Uterine smooth muscle cell (primary cell): ENCODE measurements at places on chromosomes 6 and 20. TPM values are rescaled to one million over a fixed set of nuclear protein-coding genes. Genes with fewer than 3 reads are reported as not detected.

MEP1A gene
- not detected in 2 replicates for total RNA-seq

SLC26A8 gene
- total RNA-seq = not detected in 2 replicates

LINC00237 gene
- total RNA-seq = not detected in 2 replicates

MDC1 gene
- total RNA-seq = 4.6 and 13.2 TPM in 2 replicates

EDN1 gene
- total RNA-seq = 0.75 and 1.3 TPM in 2 replicates

B3GAT2 gene
- under 0.01 TPM in 2 replicates for total RNA-seq

SLC22A3 gene
- 1.8 and 2.9 TPM in 2 replicates for total RNA-seq

HNF4A gene
- total RNA-seq = 0.12 TPM in 1 of 2 replicates, not detected in the other

HEY2 gene
- not detected in 2 replicates for total RNA-seq

SLPI gene
- total RNA-seq = not detected in 2 replicates

ZBTB12 gene
- total RNA-seq = 4.9 and 8.1 TPM in 2 replicates

NKAPL gene
- total RNA-seq = 1.00 and 1.9 TPM in 2 replicates

C6orf163 gene
- total RNA-seq = 1.00 and 2.1 TPM in 2 replicates

SLC35D3 gene
- under 0.01 TPM in 1 of 2 replicates, not detected in the other for total RNA-seq

CRISP1 gene
- total RNA-seq = not detected in 2 replicates

HSPA1A gene
- 60.4 and 107 TPM in 2 replicates for total RNA-seq

IL20RA gene
- 0.50 and 1.00 TPM in 2 replicates for total RNA-seq

KIF6 gene
- total RNA-seq = 0.33 and 0.87 TPM in 2 replicates

FAM162B gene
- total RNA-seq = 6.5 and 14.1 TPM in 2 replicates

CCDC170 gene
- total RNA-seq = 0.22 and 1.6 TPM in 2 replicates

PRPH2 gene
- 1.7 and 1.8 TPM in 2 replicates for total RNA-seq

NRN1 gene
- 0.11 and 0.12 TPM in 2 replicates for total RNA-seq

FOXS1 gene
- 0.12 TPM in 1 of 2 replicates, not detected in the other for total RNA-seq

ATAT1 gene
- total RNA-seq = 3.4 and 5.1 TPM in 2 replicates

ZHX3 gene
- 24.0 and 64.6 TPM in 2 replicates for total RNA-seq

SERPINB6 gene
- 89.0 and 91.9 TPM in 2 replicates for total RNA-seq

NCR2 gene
- not detected in 2 replicates for total RNA-seq

CST5 gene
- not detected in 2 replicates for total RNA-seq

GPX5 gene
- total RNA-seq = not detected in 2 replicates

RRAGD gene
- 2.3 and 3.2 TPM in 2 replicates for total RNA-seq

TFAP2D gene
- not detected in 2 replicates for total RNA-seq

MAPK13 gene
- total RNA-seq = 28.2 and 34.1 TPM in 2 replicates

RAET1G gene
- 0.44 and 1.1 TPM in 2 replicates for total RNA-seq

BPIFA1 gene
- not detected in 2 replicates for total RNA-seq

COL12A1 gene
- 526 and 765 TPM in 2 replicates for total RNA-seq

CLIC5 gene
- total RNA-seq = not detected in 2 replicates

COL9A1 gene
- not detected in 2 replicates for total RNA-seq

BEND3 gene
- 1.2 and 2.2 TPM in 2 replicates for total RNA-seq

DUSP15 gene
- total RNA-seq = not detected in 2 replicates

GGTLC1 gene
- not detected in 2 replicates for total RNA-seq

CEP162 gene
- total RNA-seq = 11.0 and 11.5 TPM in 2 replicates

SYTL3 gene
- total RNA-seq = 2.2 and 2.8 TPM in 2 replicates

PERP gene
- total RNA-seq = 22.5 and 29.4 TPM in 2 replicates

ANKEF1 gene
- 1.00 and 1.9 TPM in 2 replicates for total RNA-seq

B4GALT5 gene
- total RNA-seq = 18.3 and 19.0 TPM in 2 replicates

CDSN gene
- not detected in 2 replicates for total RNA-seq

EYA2 gene
- 1.6 and 2.0 TPM in 2 replicates for total RNA-seq

EYS gene
- total RNA-seq = 0.11 TPM in 1 of 2 replicates, not detected in the other

TPD52L1 gene
- 8.1 and 13.7 TPM in 2 replicates for total RNA-seq

DDX43 gene
- under 0.01 and 2.7 TPM in 2 replicates for total RNA-seq

SLA2 gene
- total RNA-seq = not detected in 2 replicates
